Germinal center (tissue), 1 donor: ENCODE measurements at places on chromosomes 11 and 22.

GRCh38 chr22:36465232-36466021 is 16.0 kb downstream of the TXN2 start:
- DNase-seq: no peak

DNA sequence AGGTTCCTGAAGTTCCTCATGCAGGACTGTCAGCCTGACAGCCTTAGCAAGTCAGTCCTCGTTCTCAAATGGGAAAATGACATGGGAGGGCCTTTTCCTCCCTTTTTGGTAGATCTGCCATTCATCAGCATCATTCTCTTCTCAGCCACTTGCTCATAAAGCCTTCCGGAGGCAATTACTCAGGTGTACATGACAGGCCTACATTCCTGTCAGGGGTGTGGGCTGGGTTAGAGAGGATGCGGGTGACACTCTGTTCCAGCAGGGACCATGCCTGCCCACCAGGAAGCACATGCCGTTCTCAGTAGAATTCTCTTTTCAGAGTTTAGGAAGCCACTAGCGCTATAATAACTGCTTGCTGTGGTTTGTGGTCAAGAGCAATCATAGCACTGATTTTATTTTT is 24.2 kb upstream of the ANKK1 start:
- no peak for DNase-seq

DNA sequence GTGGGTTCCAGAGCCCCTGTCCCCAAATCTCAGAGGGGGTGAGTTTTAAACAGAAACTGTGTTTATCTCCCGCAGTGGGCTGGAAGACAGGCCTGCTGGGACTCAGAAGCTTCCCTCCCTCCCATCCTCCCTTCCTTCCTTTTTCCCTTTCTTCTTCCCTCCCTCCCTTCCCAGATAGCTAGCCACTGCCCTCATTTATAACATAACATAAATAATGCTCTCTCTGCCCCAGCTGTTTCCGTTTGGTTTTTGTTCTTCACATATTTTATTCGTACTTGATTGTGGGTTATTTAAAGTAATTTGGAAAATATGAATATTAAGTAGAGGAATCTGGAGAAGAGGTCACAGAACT is 140.9 kb downstream of the TEAD1 start:
- DNase-seq: no peak

GRCh38 chr11:70799386-70799785 is 401.1 kb downstream of the CTTN start:
- DNase-seq: no peak

DNA sequence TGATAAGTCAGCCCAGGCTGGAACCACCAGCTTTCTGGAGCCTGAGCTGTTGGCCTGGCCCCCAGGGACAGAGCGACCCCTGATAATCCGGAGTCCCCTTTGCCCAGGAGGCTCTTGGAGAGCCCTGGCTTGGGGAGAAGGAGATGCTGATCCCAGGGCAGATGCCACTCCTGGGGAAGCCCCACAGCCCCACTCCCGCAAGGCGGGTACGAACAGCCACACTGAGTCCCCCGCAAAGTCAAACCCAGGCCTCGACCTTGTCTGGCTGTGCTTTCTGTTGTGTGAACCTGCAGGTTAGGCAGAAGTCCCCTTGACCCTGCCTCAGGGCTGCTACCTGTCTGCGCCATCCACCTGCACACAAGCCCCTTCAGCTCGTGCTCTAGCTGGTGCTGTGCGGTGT is 108.0 kb downstream of the KCNQ1OT1 start:
- no peak for DNase-seq

GRCh38 chr11:6610591-6610990 is 1.4 kb downstream of the TAF10 start:
- DNase-seq: no peak

GRCh38 chr11:95231881-95232605 is 1.0 kb upstream of the SESN3 start:
- peak; percentile 54 for DNase-seq

DNA sequence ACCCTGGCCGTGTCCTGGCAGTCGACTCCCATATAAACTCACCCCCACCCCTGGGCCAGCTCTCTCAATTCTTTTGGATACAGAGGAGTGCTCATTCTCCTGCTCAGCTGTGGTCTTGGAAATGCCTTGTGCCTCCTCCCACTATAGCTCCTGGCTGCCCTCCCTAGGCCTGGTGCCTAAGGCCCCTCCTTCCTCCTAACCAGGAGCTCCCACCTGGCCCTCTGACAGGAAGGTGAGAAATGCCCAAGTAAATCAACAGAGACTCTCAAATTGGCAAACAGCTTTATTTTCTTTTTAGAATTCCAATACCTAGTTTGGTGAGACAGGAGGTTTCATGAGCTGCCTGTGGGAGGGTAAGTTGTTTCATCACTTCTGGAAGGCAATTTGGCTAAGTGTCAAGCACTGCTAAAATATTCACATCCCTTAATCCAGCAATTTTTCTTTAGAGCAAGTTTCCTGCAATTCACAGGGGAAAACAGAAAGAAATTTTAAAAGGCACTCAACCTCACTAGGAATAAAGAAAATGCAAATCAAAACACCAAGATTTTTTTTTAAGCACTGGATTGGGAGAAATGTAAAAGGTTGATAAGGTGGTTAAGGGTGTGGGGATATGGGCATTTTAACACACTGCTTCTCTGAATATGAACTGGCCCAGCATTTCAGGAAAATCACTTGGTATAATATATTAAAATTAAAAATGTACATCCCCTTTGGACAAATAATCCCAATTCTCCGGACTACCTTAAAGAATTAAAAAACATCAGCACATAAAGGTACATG is 209.7 kb upstream of the ARHGAP20 start:
- DNase-seq: no peak

DNA sequence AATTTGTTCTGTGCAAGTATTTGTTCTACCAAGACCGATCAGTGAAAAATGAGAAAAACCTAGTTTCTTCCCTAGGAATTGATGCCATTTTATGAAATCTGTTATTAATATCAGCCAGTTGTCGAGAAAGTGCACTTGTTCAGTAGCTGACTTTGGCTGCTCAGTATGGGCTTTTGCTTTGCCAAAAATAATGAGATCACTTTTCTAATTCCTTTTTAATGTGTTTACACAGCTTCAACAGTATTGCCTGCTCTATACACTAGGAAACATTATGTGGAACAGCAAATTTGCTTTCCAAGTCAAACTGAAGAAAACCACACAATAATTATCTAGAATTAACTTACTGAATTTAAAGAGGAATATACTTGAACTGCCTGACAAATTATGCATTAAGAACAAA is 34.4 kb downstream of the SCUBE2 start:
- DNase-seq: no peak

DNA sequence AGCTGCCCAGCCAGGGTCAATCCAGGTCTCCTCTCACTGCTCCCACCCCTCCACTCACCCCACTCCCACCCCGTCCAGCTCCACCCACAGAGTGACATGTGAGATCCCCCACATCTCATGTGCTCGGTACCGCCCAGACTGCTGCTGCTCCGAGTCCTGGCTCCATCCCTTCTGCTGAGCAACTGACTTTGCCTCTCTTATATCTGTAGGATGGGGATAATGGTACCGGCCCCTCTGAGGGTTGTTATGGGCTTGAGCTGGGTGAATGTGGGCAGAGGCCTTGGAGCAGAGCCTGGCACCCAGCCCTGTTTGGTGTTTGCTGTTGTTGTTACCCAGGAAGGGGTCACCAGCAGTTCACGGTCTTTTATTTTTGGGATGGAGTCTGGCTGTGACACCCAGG is 77.0 kb downstream of the ST3GAL4 start:
- no peak for DNase-seq

- DNase-seq: no peak
These were observed 52.1 kb downstream of the STIM1 start for GRCh38 chr11:3907590-3907989.

DNA sequence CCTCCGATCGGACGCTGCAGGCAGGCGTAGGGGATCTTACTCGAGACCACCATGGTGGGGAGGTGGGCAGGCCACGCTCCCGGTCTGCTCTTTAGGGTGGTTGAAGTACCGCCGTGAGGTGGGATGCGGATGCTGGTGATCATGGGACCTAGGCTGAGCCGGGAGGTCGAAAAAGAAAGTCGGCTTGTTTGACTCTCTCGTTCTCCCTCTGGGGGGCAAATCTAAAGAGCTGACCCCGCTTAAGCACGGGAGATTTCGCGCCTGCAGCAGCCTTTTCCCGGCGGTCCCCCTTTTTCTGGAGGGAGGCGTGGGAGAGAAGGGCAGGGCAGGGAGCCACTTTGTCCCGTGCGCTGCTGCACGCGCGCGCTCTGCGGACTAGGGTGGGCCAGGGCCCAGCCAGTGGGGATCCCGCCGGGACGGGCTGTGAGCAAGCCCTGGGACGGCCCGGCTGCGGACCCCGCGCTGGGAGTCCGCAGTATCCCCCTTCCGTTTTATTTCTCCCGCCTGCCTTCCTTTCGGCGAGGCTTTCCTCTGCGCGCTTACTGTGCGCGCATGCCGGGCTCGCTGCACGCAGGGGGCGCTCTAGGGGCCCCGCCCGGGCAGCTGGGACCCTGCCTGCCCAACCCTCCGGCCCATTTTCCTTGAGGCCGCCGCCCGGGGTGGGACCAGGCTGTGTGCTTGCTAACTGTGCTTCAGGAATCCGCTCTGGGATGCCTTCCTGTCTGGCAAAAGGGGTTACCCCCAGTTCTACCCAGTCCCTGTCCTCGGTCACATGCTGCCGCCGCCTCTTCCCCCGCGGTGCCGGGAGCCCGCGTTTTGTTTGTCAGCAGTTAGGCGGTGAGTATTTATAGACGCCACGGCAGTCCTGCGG is 81.0 kb downstream of the PRR5L start:
- peak; percentile 28 for DNase-seq

DNA sequence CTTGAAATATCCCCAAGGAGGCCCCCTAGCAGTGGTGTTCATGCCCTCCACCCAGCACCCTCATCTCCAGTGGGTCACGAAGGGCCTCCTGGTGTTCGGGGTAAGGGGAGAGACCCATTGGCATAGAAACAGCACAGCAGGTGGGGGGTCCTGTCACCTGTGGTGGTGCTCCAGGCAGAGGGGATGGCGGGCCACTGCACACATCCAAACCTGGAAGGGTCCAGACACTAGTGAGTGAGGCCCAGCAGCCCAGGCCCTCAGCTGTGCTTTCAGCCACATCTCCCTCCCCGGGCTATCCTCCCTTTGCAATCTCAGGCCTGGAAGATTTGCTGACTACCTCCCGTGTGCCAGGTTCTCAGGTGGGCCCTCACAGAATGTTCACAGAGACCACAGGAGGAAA is 59.4 kb upstream of the LYVE1 start:
- no peak for DNase-seq

DNA sequence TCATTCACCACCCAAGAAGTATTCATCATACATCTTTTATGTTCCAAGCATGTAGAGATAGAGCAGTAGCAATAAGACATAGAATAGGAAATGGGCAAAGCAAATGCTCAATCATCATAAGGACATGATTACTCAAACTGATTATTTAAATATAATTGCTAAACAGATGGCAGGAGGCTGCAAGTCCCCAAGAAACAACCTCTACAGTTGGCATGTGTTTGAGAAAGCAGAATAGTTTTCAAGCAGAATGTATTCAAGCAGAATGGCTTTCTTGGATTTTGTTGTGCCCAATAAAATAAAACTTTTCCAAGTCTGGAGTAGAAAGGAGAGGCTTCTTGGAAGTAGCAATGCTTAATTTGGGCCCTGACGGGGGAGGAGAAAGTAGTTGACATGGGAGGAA is 86.5 kb upstream of the SYN3 start:
- no peak for DNase-seq
